Motor neuron (in vitro differentiated cells): ENCODE measurements at places on chromosomes 1 and 21.

GRCh38 chr1:77139389-77139788 is 79.8 kb downstream of the PIGK start:
- no peak for ATAC-seq

DNA sequence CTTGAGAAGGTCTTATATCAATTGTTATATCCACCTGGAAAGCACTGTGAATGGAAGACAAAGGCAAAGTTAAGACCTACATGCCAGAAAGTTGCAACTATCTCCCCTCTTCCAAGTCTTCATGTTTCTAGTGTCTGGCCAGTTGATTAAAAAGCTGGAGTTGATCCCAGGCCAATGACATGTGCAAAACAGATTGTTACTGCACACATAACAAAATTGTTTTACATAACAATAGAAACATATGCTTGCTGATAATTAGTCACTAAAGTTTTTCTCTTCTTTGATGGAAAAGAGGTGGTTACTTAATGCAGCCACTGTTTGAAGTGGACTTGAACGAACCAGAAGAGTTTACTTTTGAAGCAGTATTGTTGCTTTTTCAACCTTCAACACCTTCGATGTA is 158.2 kb downstream of the TGFBR3 start:
- ATAC-seq, result no peak

DNA sequence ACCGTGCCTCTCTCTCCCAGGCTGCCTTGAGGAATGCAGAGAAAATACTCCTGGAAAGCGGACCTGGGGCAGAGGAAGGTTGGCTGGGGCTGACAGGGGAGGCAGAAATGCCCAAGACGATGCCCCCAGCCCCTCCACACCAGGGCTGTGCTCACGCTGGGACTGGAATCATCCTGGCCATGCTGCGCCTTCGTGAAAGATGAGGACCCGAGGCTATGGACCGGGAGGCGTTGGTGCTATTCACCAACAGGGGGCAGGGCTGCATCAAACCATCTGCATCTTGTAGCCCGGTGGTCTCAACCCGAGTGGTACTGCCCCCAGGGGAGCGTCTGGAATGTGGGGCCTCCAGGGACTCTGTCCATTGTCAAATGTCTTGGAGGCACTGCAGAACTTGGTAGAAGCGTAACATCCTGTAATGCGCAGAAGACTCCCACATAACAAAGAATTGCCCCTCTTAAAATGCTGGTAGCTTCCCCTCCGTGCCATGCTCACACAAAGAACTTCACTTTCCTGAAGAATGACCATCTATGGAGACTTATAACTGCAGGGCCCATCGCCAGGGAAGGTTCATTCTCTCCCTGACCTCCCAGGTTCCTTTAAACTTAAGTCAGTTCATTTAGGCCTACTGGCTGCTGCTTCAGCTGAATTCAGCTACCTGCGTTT is 251.2 kb downstream of the RRAGC start:
- peak; percentile 79 for ATAC-seq

DNA sequence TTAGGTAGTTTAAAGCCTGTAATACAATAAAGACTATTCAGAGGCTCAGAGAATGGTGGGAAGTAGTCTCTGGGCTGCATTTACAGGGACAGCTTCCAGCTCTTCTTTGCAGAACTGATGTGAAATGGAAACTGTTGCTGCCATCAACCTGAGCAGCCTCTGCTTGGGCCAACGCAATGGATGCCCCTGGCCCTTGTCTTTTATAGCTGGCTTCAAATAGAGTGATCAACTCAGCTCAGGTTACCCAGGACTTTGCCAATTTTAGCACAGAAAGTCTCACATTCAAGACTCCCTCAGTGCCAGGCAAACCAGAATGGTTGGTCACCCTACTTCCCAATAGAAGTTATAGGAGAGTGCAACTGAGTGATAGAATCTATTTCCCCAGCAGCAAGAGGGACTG is 18.1 kb upstream of the GALNT2 start:
- no peak for ATAC-seq

DNA sequence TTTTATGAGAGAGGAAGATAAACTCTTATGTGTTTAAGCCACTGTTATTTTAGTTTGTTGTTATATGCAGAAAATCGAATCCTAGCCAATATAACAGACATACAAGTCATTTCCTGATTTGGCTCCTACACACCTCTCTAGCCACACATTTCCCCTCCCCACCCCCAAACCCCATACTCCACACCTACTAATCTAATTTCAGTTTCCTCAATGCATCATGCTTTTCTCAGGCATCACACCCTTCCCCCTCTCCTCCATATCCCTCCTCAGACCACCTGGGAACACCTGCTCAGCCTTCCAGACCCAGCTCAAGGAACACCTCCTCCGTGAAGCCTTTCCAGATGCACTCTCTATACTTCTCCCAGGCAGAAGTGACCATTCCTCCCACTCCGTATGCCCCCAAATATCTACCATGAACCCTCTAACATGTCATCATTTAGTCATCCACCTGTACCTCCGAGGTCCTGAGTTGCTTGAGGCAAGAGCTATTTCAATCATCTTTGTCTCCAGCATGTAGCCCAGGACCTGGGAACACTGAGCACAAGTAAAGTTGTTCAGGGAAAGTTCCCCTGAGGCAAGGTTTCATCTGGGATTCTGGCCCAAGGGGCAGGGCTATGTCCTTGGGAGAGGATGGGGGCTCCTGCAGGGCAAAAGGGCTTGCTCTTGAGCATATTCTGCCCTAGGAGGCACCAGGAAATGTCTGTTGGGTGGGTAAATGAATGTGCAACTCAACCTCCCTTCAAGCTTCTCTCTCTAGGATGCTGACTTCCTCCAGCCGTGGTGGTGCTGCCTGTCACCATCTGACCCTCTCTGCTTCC is 126.8 kb downstream of the HIVEP3 start:
- ATAC-seq, result no peak

GRCh38 chr1:198641501-198641900 is 2.7 kb downstream of the PTPRC start:
- peak; percentile 15 for ATAC-seq

DNA sequence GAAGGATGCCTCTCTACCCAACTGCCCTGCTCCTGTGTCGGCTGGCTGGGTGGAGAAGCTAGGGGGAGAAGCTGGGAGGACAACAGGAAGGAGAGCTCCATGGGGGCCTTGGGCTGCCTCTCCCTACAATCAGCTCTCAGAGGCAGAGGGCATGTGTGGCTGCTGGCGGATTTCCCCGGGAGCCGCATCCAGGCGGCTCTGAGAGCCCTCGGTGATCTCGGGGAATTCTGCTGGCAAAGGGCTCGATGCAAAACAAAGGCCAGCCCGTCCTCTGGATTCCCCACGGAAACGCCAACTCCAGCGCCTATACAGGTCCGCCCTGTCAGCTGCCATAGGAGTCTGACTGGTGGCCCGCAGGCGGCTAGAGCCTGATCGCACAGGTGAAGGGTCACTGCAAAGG is 26.4 kb upstream of the EVA1B start:
- peak; percentile 20 for ATAC-seq

DNA sequence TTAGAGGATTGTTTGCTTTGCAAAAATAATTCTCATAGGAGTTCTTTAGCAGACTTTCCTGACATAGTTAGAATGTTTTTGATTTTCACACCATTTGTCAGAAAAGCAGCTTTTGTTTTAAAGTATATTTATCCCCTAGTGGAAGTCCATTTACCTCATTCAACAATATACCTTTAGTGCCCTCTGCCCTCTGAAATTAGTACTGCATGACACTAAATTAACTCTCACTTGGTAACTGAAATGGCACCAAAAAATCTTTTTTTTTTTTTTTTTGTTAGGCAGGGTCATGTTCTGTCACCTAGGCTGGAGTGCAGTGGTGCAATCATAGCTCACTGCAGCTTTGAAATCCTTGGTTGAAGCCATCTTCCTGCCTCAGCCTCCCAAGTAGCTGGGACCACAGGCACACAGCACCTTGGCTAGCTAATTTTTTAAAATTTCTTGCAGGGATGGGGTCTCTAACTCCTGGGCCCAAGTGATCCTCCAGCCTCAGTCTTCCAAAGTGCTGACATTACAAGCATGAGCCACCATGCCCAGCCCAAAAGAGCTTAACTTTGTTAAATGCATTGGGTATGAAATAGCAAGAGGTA is 13.6 kb downstream of the LRRC42 start:
- ATAC-seq, result no peak

- ATAC-seq, result no peak
These were observed 70.1 kb downstream of the PGM1 start for GRCh38 chr1:63663301-63663700.

- ATAC-seq, result no peak
These were observed 470 bp upstream of the MTMR11 start for GRCh38 chr1:149936992-149937705.
